ENCODE measurements at places on chromosomes 1 and 21.

DNA sequence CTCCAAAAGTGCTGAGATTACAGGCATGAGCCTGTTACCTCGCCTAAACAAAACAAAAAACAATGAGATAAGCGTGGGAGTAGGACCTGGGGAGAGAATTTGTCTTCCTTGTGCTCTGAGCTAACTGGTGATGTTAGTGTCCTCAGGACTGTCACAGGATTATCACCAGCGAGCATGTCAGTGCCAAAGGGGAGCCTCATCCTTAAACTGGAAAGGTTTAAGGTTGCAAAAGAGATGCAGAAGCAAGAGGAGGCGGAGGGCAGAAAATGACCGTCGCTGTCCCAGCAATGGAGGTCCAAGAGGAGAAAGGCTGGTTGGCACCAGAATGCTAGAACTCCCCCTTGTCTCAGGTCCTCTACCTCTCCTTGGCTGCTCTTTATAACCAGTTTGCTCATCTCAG lies 3.9 kb downstream of the SYPL2 start:
- no peak for DNase-seq

- no peak for DNase-seq
Measured at GRCh38 chr1:162074276-162075005, 5.0 kb downstream of the NOS1AP start.

DNA sequence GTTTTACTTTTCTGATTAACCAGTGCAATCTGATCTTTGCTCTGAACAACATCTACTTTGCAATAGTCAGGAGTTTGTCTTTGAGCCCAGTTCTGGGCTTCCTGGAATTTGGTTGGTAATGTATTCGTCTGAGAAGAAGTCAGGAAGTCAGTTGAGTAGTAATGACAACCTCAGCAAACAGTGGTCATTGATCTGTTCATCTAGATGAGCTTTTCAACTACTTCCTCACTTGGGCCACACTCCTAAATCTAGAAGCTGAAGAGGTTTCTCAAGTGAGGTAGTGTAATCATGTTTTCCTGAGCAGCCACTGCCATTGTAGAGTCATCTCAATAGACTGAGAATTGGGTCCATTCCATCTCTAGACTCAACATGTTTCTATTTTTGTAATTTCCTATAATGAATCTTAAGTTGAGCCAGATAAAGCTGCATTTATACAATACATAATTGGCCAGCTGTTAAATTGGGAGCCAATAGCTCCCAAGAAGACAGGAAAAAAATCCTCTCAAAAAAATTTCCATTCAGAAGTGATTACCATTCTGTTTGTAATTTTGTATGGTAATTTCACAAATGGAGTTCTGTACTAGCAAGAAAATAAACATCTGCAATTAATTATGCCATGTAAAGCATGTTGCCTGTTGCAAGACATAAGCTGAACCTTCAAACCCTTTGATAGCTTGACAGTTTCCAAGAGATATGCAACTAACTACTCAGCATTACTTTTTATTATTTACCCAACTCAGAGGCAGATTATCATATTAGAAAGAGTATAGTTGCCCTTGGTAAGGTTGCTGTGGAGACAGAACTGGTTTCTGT lies 49.6 kb downstream of the WDR64 start:
- no peak for DNase-seq

DNA sequence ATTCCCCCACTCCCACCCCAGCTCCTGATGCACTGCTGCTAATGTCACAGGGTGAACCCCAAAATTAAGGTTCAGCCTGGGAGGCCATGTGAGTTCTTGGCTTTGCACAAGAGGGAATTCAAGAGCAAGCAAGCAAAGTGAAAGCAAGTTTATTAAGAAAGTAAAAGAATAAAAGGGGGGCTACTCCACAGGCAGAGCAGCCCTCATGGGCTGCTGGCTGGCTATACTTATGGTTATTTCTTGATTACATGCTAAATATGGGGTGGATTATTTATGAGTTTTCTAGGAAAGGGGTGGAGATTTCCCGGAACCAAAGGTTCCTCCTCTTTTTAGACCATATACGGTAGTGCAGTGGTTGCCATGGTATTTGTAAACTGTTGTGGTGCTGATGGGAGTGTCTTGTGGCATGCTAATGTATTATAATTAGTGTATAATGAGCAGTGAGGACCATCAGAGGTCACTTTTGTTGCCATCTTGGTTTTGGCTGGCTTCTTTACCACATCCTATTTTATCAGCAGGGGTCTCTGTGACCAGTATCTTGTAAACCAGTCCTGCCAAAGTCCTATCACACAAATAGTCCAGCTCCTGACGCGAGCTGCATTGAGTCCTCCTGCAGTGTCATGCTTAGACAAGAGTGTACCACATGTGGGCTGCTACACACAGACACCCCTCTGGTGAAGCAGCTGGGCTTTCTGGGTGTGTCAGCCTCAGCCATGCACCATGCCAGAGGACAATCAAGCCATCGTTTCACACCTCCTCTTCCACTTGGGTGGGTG lies 46.4 kb upstream of the CSF1 start:
- DNase-seq, result no peak

GRCh38 chr1:41919131-41919530 lies 409 bp upstream of the HIVEP3 start:
- DNase-seq, result no peak

DNA sequence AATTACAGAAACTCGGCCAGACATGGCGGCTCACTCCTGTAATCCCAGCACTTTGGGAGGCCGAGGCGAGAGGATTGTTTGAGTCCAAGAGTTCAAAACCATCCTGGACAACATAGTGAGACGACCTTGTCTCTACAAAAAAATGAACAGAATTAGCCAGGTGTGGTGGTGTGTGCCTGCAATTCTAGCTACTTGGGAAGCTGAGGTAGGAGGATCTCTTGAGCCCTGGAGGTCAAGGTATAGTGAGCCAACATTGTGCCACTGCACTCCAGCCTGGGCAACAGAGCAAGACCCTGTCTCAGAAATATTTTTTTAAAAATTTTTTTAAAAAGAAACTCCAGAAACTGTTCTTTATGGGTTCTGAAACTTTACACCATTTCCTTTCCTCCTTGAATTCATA lies 38.4 kb upstream of the IFNGR2 start:
- no peak for DNase-seq
